ENCODE measurements at places on chromosomes 11 and 22.

- no peak for DNase-seq
These were observed 103.1 kb upstream of the MTMR2 start for GRCh38 chr11:96027021-96027420.

GRCh38 chr22:47409539-47410275 lies 647.3 kb downstream of the TBC1D22A start:
- DNase-seq = no peak

GRCh38 chr11:133082841-133083488 lies 449.3 kb downstream of the OPCML start:
- peak; percentile 81 for DNase-seq

- no peak for DNase-seq
These were observed 58.6 kb upstream of the NNMT start for GRCh38 chr11:114237321-114238280.

DNA sequence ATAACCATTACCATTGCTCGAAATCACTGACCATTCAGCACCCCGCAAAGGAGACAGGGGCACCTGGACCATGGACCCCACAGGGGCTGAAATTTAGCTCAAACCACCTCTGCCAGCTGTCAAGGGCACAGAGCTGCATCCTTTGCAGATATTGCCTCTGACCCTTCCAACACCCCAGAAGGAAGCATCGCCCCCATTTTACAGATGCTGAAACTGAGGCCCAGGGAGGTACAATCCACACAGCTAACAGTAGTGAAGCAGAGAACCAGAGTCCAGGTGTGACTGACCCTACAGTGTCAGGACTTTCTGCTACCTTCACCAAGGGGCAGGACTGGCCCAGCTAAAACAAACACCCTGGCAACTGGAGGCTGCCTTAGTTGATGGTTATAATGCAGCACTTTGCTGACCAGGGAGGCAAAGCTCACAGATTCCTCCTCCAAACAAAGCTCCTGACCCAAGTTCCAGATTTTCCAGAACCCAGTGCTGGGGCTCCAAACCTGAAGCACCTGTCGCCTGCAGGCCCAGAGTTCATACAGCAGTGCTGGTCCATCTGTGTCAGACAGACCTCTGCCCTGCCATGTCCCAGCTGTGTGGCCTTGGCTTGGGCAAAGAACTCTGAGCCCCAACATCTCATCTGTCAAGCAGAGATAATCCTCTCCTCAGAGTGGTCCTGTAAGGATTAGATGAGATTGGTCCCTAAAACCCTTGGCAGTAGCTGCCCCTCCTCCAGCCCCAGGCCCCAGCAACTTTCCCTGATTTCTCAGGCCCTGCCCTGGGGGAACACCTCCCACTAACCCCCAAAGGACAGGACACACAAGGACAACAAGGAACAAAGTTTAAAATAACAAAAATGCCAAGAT lies 15.2 kb upstream of the ARAP1 start:
- no peak for DNase-seq

Measured in hematopoietic multipotent progenitor cell treated with erythropoietin and hydrocortisone succinate and interleukin-3 and kit ligand, for 6 days (in vitro differentiated cells).